ENCODE measurements at places on chromosomes 2 and 18.

DNA sequence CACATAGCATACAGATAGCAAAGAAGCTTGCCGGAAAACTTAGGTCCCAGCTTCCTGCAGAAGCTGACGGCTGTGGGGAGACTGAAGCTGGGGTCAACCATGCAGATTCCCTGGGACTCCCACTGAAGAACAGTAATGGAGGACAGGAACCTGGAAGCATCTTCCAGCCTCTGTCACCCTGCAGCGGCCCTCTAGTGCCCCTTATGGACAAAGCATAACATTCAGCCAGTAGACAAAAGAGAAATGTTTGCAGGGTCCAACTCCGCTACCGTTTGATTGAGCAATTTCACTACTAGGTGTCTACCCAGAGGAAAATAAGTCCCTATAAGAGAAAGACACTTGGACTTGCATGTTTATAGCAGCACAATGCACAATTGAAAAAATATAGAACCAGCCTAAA lies 460.6 kb downstream of the CNTNAP5 start:
- no peak for DNase-seq

GRCh38 chr18:48688961-48689360 lies 150.1 kb downstream of the CTIF start:
- DNase-seq: no peak

DNA sequence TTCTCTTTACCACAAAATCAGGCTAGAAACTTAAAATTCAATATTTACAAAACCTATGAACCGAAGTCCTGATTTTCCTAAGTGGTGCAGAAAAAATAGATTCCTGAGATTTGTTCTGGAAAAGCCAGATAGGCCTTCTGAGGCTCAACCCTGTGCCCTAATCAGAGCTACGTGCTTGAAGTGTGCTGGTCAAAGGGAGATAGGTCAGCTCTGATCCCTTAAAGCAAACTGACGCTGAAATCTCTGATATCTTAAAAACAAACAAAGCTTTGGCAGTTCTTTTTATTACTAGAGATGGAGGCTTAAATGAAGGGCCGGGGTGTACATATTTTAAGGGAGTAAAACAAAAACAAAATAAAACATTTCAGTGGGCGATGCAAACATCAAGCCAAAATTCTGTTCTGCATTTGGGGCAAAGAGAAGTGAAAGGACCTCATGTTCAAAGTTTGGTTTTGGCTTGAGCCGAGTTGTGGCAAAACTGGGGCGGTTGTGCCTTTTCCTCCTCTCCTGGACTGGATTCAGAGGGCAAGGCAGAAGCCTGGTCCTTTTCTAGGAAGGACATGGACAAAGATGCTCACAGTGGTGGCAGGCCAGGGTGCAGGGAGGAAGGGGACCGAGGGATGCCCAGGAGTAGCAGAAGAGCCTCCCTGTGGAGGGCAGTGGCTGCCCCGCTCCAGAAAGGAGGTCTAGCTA lies 295.0 kb downstream of the CDCA7 start:
- DNase-seq: no peak

DNA sequence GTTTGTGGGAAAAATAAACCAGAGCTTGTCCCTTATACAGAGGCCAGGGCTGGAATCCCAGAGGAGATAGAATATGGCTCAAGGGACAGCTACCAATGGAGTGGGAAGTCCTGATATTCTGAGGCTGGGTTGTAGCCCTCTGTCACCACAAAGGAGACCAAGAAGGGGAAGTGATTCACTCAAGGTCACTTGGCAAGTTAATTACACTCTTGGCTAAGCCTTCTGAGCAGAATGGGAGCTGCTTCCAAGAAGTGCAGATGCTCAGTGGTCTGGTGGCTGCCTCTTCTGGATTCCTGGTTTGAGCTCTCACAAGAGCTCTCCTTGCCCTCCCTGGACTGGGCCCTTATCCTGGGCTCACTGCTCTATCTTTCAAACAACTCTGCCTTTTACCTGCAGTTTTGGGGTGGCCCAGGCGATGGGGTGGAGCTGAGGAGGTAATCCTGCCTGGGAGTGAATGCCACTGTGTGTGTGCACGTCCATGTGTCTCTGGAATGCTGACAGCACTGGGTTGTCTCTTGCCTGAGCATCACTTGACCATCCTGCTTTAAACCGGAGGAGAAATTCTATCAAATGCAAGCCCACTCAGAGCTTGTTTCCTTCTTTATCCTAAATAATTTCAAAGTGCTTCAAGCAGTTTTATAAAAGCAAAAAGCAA lies 168.2 kb downstream of the KCNS3 start:
- DNase-seq: no peak

GRCh38 chr2:173654896-173655265 lies 300.2 kb downstream of the CDCA7 start:
- DNase-seq: no peak

DNA sequence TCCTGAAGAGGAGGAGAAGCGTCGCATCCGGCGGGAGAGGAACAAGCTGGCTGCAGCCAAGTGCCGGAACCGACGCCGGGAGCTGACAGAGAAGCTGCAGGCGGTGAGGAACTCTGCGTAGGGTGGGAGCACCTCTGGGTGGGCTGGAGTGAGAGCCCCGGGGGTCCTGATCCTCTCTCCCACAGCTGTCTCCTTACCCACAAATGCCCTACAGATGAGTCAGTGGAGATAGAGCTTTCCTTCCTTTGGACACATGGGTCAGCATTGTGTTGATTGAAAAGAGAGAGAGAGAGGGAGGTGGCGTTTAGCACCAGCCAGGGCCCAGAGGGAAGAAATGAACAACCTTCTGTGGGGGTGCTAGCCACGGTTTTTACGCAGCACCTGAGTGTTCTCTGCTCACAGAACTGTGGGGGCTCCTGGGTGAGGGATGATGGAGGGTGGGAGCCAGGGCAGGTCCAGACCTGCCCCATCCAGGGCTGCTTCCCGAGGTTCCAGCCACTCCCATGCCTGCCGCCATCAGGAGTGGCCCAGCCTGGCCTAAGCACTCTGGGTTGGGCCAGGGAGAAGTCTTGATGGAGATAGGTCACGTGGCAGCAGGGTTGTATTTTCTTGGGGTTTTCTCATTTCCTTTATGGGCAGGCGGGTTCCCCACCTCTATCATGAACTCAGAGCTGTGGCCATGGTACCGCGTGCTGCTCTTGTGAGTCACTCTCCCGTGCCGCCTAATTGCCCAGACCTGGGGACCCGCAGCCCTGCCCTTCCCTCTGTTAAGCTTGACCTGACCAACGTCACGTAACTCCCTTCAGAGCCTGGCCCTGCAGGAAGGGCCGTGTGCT lies 16.3 kb downstream of the FOSL2 start:
- no peak for DNase-seq

DNA sequence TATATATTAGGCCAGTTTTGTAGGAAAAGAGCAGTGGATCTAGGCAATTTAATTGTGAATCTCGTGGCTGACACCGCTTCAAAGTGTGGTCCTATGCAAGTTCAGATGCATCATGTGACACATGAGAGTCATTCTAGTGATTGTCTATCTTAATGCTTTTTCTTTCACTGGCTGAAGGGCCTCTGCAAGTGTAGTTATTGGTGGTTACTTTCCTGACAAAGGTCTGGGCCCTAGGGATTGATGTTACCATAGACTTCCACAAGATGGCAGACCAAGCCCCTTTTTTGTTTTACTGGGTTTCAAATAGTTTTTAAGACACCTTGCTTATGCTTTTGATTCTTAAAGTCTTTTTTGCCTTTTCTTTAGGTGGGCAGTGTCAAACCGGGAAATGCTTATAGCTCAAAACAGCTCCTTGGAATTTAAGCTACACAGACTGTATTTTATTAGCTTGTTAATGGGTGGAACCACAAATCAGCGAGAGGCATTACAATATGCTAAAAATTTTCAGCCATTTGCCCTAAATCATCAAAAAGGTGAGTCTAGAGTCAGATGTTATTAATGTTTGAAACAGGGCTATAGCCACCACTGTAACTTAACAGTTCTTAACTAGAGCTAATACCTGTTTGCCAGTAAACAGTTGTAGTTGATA lies 25.9 kb downstream of the CD8A start:
- DNase-seq: peak; percentile 36

- DNase-seq: no peak
Observed at GRCh38 chr2:206824087-206824618, 58.7 kb downstream of the FASTKD2 start.

DNA sequence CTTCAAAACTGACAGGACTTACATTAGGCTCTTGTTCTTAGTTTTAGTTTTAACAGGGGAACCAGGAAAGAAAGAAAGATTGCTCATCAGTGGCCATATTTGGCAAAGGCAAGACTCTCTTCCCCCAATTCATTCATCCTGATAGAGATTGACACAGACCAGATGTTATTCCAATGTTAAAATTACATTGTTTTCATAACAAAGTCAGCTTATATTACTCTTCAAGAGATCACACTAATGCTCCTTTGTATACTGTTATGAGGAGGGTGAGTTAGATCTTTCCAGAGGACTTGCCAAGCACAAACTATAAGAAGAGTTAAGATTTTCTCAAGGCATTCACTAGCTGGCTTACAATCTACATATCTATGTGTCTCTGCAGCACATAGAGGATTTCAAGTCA lies 252.1 kb downstream of the SLC8A1 start:
- no peak for DNase-seq

- DNase-seq: no peak
Observed at GRCh38 chr18:2204736-2205135, 366.6 kb downstream of the METTL4 start.

DNA sequence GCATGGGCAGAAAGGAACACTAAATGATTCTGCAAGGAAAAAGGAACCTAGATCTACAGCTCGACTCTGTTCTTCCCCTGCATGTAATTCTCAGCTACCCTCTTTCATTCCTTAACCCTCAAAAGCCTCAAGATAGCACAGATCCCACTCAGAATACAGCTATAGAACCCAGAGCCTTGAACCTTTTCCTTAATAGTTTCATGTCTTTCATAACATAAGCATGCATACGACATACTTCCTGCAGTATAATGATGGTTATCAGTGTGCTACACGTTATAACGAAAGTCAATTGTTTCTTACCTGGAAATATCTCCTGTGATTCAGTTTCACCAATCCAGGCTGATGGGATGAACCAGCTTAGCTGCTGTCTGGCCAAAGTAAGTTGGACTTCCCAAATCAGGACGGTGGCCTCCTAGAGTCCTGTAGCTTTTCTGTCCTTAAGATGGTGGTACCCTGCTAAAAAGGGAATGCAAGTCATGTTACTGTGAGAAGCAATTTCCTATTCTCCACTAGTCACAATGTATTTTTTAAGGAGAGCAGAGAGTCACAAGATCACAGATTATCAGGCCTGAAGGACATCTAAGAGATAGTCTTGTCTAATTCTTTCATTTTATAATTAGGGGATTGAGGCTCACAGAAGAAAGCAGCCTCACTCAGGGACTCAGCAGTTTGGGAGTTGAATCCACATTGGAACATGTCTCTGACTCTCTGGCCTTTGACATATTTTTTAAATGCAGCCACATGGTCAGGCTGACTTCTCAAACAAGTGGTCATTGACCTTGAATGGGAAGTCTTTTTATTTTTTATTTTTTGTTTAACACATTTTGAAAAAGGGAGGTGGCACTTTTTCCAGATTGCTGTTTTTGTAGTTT lies 41.8 kb downstream of the CYRIA start:
- DNase-seq: no peak

- DNase-seq: no peak
Observed at GRCh38 chr18:67550872-67551520, 34.5 kb upstream of the DSEL start.

DNA sequence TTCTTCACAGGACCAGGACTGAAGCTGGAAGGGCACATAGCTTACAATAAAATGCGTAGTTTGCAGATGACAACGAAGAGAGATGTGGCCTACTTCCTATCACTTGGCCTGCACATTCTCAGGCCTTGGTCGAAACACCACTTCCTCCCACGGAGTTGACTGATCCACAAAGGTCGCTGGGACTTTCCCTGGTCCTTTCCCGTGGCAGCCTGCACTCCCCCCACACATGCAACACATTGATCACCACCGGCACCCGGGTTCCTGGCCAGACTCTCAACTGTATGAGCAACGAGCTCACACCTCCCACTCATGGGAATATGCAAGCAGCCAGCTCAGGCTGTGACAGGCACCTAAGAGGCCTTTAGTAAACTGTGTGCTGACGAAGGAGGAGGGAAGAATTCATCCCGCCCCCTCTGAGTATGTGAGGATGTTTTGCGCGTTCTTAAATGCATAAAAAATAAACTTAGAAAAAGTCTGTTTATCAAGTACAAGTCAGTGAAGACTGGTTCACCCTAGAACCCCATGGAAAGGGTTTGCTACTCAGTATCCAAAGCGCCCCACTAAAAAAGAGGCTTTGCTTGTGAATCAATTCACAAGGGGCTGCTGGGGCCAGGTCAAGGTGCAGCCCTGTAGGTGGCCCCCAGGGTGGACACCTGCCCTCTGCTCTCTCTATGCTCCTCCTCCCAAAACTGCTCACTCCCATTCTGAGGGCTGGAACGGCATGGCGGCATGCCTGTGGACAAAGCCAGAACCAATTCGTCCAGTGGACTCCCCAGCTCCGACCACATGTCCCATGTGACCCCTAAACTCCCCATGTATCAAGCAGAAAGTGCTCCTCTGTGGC lies 154.3 kb downstream of the EIPR1 start:
- no peak for DNase-seq

- no peak for DNase-seq
Observed at GRCh38 chr2:222677981-222678380, 6.5 kb downstream of the MOGAT1 start.

GRCh38 chr2:179726461-179727180 lies 134.8 kb downstream of the ZNF385B start:
- DNase-seq: no peak

- no peak for DNase-seq
Observed at GRCh38 chr2:219168526-219168925, 1.3 kb downstream of the SLC23A3 start.

DNA sequence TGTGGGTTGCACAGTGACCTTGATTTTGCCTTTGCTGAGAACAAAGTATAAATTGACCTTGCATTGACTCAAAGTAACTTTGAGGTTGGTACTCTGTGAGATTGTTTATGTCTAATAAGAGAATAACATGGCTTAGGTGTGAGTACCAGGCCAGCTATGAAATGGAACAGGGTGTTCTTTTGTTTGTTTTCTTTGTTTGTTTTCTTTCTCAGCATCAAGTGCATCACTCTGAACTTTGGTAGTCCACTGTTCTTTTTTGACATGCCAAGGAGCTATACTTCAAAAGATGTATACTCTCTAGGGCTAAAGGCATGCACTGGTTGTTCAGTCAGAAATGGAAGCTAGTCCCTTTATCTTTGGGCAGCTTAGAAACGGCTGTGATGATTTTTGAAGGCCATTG lies 5.1 kb downstream of the ABCB11 start:
- no peak for DNase-seq

- no peak for DNase-seq
Observed at GRCh38 chr2:138723196-138723987, 56.8 kb downstream of the NXPH2 start.

GRCh38 chr2:202035089-202035940 lies 1.7 kb downstream of the FZD7 start:
- peak; percentile 26 for DNase-seq

All from midbrain (tissue), 1 donor.